Activated CD4-positive, alpha-beta T cell treated with anti-CD3 and anti-CD28 coated beads, Interleukin-2, amount 50 U/mL, for 4 hours (primary cell): ENCODE measurements at places on chromosomes 13 and 19.

- DNase-seq, result no peak
Observed at GRCh38 chr19:34575206-34575605, 93.6 kb downstream of the WTIP start.

- DNase-seq, result no peak
Observed at GRCh38 chr19:35009424-35010415, 9.6 kb downstream of the GRAMD1A start.

DNA sequence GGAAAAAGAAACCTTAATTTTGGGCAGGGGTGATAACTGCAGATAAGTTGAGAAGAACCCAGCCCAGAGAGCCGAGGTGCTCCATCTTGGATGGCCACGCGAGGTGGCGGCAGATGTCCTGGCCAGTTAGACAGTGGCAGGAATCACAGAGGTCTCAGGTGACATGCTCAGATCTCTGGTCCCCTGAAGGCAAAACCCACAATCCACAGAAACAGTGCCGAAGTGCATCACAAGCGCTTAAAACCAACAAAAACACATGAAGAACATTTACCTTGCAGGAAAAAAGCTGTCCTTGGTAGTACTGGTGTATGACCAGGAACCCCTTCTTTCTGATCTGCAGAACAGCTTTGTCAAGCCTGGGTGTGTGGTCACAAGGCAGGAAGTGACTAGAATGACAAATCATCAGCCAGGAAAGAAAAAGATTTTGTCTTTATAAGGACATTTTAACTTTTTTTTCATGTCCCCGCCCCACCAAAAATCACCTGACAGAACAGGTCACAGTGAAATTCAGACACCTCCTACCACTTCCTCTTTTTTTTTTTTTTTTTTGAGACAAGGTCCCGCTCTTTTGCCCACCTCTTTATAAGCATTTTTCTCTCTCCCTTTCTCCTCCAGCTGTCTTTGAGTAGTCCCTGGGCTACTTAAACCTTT, at the start of gene LCP1:
TSS of gene LCP1 (minus strand) at position 338 of the 651 bp plus-strand sequence. CDS start 22,515 bp downstream, outside the sequence.
- DNase-seq, result peak; percentile 71

GRCh38 chr13:28455580-28456194, 39.2 kb downstream of the FLT1 start:
- DNase-seq, result no peak

DNA sequence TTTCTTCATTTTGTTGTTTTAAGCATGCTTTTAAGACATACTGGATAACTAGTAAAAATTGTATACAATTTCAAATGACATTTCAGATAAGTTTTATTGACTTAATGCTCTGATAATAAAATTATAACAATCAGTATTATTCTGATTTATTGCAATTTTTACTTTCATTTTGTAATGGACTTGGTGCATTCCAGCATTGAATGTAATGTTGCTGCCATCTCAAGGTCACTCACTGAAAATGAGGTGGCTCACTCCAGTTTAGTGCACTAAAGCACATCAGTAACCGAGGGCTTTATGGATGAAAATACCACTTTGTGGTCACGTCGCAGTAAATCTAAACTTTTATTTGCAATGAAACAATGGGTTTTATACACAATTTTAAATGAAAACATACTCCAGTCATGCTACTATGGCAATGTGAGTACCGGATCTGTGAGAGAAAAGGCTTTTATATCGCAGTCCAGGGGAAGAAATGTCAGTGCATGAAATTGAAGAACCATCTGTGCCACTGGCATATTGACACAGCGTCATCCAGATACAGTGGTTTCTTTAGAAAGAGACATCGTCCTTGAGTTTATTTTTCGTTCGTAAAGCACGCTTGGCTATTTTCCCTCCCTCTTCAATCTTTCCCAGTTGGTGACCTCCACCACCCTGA, 20.7 kb upstream of the ZNF507 start:
- no peak for DNase-seq

- DNase-seq, result no peak
Observed at GRCh38 chr19:48870048-48870447, 1.6 kb upstream of the PLEKHA4 start.
